ENCODE measurements at places on chromosomes 5 and 9.

GRCh38 chr5:115428676-115429075 lies 115.9 kb downstream of the FEM1C start:
- DNase-seq: no peak

DNA sequence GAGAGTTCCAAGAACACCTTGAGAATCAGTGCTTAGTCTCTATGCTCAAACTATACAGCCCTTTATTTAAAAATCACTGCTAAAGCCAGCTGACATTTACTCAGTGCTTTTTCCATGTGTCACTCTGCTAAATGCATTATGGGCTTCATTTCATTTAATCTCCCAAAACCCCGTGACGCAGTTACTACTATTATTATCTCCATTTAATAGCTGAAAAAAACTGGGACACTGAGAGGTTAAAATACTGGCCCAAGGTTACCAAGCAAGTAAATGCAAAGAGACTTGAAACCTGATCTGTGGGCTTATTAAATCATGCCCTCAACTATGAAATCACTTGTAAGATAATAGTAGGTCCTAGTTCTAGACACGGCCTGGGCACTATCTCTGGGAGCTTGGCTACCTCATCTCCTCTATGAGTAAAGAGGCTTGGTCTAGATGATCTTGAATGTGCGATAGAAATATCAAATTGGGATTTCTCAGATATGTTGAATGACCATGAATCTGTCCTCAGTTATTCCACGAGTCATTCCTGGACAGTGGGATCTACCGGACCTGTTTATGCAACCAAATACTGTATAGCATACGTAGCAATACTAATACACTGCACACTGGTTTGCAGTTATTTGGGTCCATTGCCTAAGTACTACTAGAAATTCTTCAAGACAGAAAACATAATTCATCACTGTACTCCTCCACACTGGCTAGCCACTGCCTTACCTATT lies 32.3 kb downstream of the MARCHF11 start:
- DNase-seq: no peak

GRCh38 chr5:68562308-68562707 lies 346.8 kb downstream of the PIK3R1 start:
- no peak for DNase-seq

- DNase-seq: no peak
These were observed 77.1 kb downstream of the HOMER1 start for GRCh38 chr5:79436821-79437220.
